NB4 (cell line): ENCODE measurements at places on chromosomes 6 and 20.

DNA sequence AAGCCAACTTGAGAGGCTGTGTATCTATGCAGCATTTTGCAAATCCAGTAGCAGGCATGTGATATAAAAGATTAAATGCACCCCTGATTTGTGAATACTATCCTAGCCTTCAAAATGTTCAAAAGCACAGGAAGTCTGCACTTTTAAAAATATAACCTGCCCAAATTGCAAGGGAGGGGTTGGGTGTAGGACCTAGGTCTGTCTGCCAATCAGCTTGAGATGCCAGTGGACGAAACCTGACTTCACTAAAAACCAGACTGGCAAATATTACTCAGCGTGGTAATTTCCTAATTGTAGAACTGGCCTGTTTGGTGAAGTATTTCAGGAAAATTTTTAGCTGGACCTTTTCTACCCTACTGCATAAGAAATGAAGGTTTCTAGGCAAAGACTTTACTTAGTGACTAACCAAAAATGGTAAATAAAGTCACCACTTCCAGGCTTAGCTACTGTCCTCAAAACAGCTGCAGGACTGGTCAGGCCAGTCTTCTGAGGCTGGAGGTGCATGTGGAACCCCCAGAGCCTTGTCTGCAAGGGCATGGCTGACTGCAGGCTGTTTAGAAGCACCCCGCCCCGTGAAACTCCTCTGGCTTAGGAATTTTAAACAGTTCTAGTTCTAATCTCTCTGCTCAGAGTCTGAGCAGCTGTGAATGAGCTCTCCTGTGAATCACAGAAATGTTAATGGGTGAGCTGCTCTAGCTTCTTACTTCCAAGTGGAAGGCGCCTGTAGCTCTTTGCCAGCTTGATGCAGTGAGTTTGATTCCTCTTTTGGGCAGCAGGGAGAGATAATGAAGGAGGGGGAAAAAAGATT is 104.4 kb upstream of the ESR1 start:
- DNase-seq: no peak

DNA sequence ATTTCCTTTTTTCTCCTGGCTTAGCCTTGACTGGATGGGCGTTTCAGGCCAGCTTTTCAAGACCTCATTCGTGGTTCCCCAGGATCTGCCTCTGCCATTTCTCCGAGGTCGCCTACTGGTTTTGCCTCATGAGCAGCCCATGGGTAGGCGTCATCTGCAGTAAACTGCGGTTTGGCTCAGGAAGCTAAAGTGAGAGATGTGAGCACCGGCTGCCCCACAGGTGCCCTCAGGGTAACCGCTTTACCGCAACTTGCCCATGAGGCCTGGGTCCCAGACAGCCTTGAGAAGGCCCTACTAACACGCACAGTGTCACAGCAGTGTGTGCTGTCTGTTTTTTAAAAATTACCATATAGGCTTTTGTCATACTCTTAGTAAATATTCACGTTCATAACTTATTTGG is 53.4 kb upstream of the TBXT start:
- peak; percentile 89 for DNase-seq

- DNase-seq: peak; percentile 53
Observed at GRCh38 chr20:10034717-10035571, at the start of gene ANKEF1. TSS of gene ANKEF1 (plus strand) at chr20:10034987. CDS start at chr20:10038302, 3,315 bp downstream.

- DNase-seq: no peak
Observed at GRCh38 chr6:137909533-137909932, 42.5 kb downstream of the TNFAIP3 start.

GRCh38 chr20:32333988-32334885 is 23.9 kb upstream of the ASXL1 start:
- DNase-seq: peak; percentile 14

- peak; percentile 95 for DNase-seq
Observed at GRCh38 chr6:26156105-26156849, 69.0 kb downstream of the HFE start.

- no peak for DNase-seq
Observed at GRCh38 chr6:138869398-138869797, 73.5 kb downstream of the ECT2L start.

GRCh38 chr6:110815015-110815410 is 256 bp downstream of the CDK19 start:
- no peak for DNase-seq

GRCh38 chr6:141028791-141029280 is 1103.9 kb upstream of the GJE1 start:
- no peak for DNase-seq

DNA sequence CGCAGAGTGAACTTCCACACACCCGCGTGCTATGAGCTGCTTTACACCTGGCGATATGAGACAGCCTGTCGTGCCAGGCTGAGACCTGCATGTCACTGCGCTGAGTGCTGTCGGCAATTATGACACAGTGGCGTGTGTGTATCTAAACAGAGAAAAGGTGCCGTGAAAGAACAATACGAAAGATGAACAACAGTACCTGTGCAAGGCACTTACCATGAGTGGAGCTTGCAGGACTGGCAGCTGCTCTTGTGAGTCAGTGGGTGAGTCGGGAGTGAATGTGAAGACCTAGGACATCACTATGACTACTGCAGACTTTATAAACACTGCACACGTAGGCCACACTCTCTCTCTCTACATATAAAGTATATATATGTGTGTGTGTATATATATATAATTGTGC is 68.5 kb upstream of the DUSP22 start:
- DNase-seq: no peak

- no peak for DNase-seq
Observed at GRCh38 chr20:51354769-51355319, 187.7 kb downstream of the NFATC2 start.

GRCh38 chr6:75409928-75410327 is 83.7 kb downstream of the FILIP1 start:
- DNase-seq: no peak

DNA sequence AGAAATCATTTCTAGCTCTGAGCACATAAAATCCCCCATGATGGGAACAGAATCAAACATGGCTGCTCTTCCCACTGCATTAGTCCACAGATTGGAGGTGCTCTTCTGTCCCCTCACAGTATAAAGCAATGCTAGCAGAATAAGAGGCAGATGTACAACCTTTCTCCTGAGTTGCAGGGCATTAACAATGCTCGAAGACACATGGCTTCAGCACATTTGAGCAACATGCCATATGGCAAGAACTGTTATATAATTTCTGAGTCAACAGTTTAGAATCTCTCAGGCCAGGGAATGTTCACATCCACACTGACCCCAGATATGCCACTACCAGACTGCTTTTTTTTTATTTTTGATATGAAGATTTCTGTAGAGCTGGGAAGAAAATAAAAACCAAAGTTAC is 119.6 kb downstream of the KIF13A start:
- DNase-seq: no peak

GRCh38 chr20:47125758-47126591 is 230.5 kb downstream of the ZMYND8 start:
- DNase-seq: peak; percentile 15

DNA sequence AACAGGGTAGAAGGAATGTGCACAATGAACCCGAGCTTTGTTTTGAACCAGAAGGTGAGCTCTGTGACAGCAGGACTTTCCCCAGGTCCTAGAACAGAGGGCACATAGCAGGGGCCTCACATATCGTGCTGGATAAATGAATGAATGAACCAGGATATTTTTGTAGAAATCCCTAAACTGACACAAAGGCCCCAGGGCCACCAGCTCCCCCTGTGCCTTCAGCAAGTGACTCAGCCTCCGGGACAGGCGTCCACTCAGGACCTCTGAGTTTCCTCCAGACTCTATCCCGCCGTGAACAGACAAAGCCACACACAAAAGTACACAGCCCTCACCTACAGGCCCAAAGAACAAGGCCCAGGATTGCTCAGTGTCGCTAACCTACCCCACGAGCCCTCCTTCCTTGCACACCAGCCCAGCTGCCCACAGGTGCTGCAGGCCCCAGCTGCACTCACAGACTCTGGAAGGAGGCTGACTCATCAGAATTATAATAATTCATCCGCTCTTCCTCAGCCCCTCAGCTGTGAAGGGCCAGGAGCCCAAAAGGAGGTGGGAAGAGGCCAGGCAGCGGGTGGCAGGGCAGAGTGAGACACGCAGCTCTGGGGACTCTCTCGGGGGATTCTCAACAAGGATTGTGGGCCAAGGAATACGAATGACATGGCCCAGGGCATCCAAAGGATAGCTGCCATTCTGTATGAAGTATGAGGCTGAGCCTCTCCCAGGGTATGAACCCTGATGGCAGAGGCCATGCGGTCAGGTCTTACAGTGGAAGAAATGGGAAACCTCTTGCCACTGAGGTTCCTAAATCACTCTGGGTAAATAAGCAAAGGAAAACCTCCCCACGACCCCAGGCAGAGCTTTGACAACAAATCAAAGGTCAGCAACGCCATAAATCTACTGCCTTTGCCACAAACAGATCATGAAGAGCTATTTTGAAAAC is 40.9 kb downstream of the SUMO4 start:
- no peak for DNase-seq

- no peak for DNase-seq
Observed at GRCh38 chr20:56380375-56380774, 11.6 kb downstream of the AURKA start.

DNA sequence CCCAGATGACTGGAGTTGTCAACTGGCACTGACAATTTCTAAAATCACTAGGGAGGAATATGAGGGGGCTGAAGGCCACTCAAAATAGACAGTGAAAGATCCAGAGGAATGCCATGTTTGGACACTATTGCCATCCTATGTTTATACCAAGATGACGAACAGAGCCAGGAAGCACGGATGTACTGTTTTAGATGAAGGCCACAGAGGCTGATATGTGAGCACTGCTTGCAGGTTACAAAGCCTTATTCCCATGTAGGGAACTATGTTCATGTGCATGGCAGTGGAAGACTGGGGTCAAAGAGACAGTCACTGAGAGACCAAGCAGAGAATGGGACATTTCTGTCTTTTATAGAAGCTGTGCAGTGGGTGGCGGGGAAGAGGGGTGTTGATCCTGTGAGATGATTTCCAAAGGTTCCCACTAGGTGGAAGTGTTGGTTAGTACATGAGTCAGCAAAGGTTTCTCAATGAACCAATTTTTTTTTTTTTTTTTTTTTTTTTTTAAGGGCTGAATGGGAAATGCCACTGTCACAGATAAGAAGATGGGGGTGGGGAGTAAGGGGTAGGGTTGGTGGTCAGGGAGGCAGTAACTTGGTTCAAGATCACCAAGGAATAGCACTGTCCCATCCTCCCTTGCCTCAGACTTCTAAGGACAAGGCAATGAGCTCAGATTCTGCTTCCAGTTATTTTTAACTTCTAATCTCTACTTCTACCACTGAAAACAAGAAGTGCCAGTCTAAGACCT is 46.7 kb upstream of the MOCS1 start:
- peak; percentile 58 for DNase-seq

GRCh38 chr6:80363501-80364122 is 257.1 kb downstream of the BCKDHB start:
- DNase-seq: no peak

DNA sequence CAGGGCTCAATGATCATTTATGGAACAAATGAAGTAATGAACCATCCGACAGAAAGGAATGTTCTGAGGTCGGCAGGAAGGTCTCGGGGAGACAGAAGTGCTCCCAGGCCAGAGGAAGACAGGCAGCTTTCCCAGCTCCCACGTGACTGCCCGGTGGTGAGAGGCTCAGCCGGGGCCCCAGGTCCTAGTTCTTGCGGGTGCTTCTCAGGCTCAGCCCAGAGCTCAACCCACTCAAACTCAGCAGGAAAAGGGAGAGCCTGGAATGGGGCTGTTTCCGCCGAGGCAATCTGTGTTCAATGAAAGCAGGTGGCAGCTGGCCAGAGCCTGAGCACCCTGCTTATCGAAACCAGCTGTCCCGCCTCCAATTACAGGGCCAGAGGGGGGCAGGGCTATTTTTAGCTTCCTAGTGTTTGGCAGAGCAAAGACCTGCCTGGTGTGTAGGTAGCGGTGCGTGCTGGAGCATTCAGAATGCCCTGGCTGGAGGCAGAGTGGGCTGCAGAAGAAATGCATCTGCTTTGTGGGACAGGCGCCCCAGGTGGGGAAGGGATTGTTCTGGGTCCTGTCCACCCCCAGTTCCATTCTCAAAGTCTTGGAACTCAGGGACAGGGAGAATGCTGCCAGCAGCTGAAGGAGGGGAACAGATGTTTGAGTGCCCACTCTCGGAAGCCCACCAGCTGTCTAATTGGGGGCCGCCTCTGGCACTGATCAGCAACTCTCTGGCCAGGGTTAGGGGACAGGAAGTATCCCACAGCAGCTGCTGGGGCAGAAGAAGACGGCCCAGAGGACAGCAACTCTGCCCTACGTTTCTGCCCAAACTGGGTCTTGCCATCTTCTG is 145.1 kb downstream of the PREX1 start:
- no peak for DNase-seq

- no peak for DNase-seq
Observed at GRCh38 chr6:8073758-8074157, 9.6 kb upstream of the BLOC1S5 start.

DNA sequence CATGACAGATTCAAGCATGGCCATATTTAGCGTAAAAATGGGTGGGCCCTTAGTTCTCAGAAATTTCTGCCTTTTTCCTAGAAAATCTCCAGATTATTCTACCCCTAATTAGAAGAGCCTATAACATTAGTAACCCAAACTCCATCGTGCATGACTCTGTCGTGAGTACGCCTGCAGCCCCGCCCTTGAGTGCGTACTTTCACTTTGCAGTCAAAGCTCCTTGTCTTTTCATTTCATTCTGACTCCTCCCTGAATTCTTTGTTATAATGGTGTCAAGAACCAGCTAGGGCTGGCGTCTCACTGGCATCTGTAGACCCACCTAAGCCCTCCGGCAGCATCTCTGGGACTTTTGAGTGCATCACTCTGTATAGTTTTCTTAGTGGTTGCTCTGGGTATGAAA is 61.7 kb upstream of the NOX3 start:
- DNase-seq: no peak

- DNase-seq: peak; percentile 71
Observed at GRCh38 chr20:5127204-5127858, 523 bp downstream of the CDS2 start.

- DNase-seq: no peak
Observed at GRCh38 chr20:14410869-14411555, 73.6 kb upstream of the FLRT3 start.

DNA sequence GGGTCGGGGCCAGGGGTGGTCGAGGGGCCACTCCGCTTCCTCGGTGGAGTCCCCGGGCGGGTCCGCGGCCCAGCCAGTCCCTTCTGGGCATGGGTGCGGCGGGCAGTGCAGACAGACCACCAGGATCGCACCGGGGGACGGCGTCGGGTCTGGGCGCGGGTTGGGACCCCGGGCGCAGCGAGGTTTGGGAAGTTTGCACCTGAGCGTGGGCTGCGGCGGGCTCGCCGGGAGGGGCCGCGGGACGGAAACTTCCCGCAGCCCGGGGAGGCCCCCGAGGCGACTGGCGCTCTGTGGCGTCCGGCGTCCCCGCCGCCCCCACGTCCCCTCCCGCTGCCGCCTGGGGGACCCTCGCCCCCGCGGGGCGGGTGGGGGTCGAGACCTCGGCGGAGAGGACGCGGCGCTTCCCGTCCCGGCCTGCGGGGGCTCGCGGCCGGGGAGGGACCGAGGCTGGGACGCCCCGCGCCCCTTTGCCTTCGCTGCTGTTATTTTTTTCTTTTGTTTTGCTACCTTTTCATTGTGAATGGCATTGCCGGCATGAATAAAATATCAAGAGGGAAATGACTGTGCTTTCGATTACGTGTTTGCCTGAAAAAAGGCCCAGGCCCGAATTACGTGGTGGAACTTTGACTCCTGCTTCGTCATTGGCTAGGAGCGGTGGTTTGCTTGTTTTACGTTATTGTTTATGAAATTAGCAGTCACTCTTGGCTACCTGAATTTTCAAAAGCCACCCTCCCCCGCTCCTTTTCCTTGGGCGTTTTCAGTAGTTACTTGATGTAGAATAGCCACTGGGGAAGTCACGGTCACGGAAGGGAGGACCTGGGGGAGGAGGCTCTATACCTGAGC is 703 bp downstream of the SNX9 start:
- peak; percentile 69 for DNase-seq
